Occipital lobe (tissue), 3 donors: ENCODE measurements at places on chromosomes 16 and 17.

DNA sequence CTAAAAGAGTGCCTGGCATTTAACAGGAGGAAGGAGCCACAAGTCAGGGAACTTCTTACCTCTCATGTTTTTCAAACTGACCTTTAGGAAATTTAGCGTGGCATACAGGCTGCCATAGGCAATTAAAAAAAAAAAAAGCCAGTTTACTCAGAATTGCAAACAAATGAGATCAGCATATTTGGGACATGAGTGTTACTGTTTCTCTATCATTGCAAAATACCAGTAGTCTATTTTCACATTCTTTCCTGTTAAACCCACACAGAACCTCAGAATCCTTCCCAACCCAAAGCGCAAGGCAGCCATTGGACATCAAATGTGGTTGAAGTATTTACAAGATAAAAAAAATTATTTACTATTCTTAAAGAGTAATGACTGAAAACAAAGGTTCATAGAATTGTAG is 366.4 kb upstream of the DYNLRB2 start:
- no peak for DNase-seq

DNA sequence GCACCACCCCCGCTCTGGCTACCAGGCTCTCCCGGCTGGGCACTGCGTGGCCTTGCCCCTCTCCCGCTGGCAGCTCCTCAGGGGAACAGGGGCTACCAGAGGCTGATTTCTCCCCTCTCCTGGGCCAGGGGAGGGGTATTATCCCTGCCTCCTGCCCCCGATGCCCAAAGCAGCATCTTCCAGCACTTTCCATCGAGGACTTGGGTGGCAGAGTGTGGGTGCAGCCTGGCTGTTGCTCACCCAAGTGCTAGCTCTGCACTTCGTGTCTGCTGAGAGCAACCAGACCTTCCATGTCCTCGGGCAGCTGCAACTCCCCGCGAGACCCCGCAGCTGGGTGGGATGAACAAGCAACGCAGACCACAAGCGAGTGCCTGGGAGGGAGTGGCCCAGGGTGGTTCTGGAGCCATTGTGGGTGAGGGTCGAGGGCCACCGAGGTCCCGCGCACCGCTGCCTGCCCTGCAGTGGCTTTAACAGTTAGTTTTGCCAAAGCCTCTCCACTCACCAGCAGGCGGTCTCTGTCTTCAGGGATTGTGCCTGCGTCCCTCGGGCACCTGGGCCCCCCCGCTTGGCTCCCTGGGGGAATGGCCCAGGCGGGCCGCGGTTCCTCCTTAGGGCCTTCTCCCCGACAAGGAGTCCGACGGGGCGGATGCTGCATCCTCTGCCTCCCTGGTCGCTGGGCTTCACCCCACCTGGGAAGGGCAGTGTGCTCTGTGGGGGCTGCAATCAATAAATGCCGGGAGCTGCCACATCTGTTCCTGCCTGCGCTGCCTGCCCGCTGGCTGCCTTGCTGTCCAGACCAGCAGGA is 8.4 kb downstream of the SLC25A10 start:
- DNase-seq: no peak

DNA sequence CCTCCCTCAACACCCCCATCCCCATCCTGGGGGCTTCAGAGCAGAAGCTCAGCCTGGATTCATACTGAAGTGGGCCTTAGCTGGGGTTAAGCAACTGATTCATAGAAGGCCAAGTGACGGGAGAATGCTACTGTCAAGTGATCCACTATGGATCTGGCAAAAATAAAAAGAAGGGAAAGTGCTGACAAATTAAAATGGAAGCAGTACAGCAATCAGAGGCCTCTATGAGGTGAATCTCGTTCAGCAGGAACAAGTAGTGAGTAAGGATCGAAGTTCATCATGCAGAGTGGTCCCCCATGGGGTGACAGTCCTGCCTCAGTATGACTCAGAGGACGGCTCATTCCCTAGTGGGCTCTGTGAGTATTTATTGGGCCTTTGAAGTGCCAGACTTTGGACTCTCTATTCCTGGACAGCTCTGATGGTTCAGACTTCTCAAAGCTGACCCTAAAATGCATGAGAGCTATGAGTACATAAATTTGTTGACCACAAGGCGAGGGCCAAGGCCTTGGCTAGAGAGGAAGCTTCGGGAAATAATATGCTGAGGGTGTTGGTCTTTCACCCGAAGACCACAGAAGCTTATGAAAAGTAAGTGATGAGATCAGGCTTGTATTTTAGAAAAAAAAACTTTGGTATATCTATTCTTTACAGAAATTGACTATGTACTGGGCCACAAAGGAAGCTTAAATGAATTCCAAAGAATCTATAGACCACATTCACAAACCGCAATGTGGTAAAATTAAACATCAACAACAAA is 5.3 kb upstream of the NSMCE1 start:
- DNase-seq: no peak

GRCh38 chr16:66512272-66513110 is 37.4 kb downstream of the TK2 start:
- DNase-seq: no peak

- peak; percentile 45 for DNase-seq
Observed at GRCh38 chr17:1959871-1960544, 65.1 kb downstream of the RTN4RL1 start.

- no peak for DNase-seq
Observed at GRCh38 chr17:65799454-65799853, 238.0 kb upstream of the AXIN2 start.

- DNase-seq: no peak
Observed at GRCh38 chr17:13996748-13997147, 72.6 kb upstream of the COX10 start.
